ENCODE measurements at places on chromosomes 16 and 17.

- no peak for DNase-seq
These were observed 26.5 kb upstream of the XYLT2 start for GRCh38 chr17:50319306-50320004.

DNA sequence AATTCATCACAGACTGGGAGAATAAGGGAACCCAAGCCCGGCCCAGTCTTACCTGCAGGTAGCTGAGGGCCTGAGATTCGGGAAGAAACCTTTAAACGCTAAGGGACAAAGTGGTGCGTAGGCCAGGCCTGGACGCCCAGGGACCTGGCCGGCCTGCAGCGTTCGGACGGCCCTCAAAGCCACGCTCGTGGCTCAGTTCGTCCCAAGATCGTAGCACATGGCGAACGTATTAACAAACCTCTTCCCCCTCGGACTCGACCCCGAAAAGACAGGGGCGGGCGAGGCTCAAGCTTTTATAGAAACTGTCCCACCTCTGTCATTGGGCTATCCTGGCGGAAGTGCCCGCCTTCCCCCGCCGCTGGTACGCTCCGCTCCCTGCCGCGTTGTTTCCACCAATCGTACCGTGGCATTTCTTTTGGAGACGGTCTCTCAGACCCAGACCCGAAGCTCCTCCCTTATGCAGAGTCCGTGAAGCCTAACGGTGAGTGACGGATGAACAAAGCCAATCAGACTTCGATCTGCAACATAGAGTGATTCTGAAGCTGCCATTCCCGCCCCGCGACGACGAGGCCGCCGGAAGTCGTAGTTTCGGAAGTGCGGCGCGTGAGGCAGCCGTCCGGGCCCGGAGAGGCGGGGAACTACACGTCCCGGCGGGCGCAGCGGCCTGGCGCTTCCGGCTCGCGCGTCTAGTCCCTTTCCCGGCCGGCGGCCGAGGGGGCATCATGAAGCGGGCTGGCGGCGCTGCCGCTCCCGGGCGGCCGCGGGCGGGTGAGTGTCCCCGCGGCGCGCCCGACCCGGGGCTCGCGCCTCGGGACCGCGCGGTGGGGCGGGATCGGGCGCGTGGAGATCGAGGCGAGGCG is at the start of gene TRAF7:
Gene TRAF7 (plus strand): TSS at position 692 of the 860 bp plus-strand sequence. CDS start 8,139 bp downstream, outside the sequence.
- DNase-seq: peak; percentile 100

DNA sequence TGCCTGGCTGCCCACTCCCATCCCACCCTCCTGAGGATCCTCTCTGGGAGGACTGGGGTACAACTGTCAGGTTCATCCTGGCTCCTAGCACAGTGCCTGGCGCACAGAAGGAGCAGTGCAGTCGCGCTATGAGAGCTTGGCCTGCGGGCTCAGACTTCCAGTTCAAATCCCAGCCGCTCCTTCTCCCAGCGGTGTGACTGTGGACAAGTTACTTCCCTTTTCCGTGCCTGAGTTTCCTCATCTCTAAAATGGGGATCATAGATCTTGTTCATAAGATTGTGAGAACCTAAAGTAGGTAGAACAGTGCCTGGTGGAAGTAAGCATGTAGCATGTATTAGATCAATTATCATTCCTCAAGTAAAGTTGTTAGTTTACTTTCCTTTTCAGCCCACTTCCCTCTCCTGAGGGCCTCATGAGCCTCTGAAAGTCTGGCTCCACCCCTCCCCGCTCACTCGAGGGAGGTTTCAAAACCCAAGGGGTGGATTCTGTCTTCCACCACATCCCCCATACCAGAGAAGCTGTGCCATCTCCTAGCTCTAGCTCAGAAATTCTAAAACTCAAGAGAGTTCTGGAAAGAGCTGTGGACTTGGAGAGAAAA is 19.9 kb upstream of the COL1A1 start:
- DNase-seq: no peak

DNA sequence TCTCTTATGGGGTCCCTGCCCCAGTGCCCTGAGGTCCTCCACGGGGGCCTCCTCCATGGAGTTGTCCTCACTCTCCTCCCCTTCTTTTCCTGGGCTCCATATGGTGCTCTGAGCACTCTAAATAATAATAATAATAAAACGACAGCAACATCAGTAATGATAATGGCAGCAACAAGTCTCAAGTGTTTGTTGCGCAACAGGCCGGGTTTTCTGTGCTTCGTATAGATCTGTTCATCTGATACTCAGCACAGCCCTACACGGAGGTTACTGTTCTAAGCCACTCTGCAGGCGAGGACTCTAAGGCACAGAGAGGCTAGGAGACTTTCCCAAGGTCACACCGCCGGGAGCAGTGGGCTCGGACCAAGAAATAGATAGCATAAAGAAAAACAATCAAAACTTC is 13.7 kb downstream of the CIBAR2 start:
- DNase-seq: no peak

DNA sequence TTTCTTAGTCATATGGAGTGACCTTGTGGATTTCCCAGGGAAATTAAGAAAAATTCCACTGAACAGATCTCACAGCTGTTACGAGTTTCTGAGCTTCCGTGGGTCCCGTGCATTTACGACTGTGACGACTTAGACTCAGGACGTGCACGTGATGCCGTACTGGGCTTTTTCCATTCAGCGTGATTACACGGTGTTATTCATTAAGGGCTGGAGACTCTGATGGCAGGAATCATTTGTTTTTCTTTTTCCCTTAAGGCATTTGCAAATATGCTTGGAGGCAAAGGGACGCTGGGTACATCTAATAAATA is 57.2 kb downstream of the TBC1D16 start:
- no peak for DNase-seq

DNA sequence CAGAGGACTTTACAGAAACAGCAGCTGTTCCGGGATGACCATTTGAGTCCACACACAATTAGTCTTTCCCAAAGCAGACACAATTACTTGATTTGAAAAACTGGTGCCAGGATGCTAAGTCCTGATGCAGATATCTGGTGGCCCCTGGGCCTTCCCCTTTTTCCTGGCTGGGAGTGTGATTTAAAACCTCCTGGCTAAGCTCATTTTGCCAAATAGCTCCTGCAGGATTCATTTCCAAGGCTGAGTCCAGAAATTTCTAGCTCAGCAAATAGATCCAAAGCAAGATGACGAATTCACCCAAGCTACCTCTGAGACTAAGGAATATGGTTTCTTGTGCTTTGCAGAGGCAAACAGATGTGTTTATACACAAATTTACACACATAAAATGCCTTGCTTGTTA is 422.2 kb downstream of the CA10 start:
- DNase-seq: no peak

DNA sequence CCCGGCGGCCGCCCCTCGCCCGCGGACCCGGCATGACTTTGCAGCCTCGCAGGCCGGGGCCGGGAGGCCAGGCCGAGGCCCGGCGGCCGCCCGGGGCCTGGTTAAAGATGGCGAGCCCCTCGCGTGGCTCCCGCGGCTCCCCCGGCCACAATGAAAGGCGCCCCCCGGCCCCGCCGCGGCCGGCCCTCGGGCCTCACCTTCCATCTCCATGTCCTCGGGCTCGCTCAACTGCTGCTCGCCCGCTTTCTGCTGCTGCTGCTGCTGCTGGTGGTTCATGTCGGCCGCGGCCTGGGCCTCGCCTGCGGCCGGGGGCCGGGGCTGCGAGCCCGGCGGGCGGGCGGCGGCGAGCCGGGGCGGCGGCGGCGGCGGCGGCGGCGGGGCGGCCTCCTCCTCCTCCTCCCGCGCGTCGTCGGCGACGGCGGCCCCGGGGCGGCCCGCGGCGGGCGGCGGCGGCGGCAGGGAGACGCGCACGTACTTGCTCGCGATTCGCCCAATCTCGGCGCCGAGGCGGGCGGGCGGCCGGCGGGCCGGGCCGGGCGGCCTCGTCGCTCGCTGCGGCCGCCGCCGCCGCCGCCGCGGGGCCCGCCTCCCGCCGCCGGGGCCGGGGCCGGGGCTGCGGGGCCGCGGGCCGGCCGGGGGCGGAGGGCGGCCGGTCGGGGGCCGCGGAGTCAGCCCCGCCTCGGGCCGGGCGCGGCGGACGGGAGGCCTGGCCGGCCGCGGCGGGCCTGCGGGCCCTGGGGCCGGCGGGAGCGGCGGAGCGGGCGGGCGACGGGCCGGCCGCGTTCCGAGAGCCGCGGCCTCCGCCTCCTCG is 491 bp downstream of the USP7 start:
- DNase-seq: no peak

- DNase-seq: peak; percentile 34
These were observed 594 bp upstream of the DNAJC7 start for GRCh38 chr17:42017866-42018200.

- DNase-seq: no peak
These were observed 6.5 kb upstream of the CARD14 start for GRCh38 chr17:80163336-80163735.

DNA sequence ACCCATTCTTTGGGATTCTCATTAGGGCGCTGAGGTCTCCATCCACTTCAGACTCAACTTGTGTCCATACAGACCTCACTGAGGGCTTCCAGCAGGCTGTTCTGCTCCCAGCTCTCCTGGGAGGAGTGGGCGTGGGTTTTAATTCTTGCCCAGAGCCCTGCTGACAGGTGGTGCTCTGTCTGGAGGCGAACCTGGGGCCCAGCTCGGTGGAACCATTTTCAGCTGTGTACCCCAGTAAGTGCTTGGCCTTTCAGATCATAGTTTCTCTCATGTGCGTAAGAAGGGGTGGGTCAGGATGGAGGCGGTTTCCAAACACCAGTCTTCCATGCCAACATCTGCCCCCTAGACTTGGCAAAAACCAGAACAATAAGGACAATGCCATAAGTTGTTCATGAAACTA is 21.4 kb upstream of the NKD1 start:
- DNase-seq: no peak

DNA sequence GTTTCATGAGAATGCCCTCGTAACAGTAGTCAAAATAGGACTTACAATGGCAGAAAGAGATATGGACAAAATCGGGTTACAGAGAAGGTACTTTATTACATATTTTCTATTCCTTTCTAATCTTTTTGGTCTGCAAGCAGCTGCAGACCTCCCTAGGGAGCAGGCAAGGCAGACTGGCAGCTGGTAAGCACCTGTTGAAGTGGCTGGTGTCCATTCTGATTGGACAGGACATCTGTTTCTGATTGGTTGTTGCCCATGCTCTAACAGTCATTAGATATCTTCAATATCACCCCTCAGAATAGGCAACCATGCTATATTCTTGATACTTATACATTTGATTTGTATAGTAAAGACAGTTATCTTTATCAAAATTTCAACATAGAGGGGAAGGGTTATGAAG is 606.3 kb downstream of the KCNJ2 start:
- no peak for DNase-seq

DNA sequence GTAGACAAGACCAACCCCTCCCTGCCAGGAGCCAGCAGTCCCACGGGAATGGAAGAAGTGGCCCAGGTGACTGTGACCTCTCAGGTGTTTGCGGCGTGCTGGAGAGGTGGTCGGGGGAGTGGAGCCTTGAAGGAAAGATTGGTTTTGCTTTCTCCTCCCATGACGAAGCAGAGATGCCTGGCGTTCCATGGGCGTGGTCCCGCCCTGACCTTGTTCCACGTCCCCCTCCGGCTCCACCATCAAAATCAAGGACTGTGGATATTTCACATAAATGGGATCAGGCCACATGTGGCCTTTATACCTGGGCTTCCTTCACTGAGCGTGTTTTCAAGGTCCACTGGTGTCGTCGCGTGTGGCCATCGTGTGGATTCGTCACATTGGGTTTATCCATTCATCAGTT is 270.6 kb upstream of the TNRC6C start:
- DNase-seq: no peak

- DNase-seq: no peak
These were observed 62.5 kb downstream of the ABCA8 start for GRCh38 chr17:68892658-68893057.

DNA sequence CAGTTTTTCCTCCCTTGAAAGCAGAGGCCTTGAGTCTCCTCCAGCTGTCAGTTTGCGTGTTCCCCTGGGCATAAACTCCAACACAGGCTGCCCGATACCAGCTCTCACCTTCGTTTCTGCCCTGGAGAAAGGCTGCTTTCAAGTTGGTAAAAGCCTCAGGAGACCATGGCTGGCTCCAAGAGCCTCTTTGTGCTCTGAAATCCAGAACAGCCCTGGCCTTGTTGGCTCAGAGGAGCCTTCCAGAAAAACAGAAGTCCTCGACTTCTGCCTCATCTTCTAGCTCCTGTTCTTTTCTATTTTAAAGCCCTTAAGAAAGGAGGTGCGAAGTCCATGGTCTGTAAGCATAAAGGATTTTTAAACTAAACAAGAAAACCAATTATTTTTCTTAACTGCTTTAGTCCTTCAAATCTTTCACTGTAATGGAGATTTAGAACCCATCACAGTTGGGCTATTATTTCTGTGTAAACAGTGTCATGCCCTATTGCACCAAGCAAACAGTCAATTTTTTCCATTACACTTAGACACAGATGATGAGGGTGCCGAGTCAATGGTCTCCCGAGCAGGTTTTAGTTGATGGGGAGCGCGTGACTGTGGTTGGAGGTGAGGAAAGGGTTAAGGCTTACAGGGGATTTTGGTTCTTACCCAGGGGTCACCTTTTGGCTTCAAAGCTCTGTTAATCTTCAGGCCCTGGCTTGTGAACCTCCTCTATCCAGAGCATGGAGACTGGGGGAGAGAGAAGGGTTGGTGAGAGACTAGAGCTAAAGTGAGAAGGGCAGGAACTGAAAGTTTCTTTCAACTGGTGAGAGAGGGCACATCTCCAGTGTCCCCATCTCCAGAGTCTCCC is 212.8 kb downstream of the MSI2 start:
- DNase-seq: no peak

DNA sequence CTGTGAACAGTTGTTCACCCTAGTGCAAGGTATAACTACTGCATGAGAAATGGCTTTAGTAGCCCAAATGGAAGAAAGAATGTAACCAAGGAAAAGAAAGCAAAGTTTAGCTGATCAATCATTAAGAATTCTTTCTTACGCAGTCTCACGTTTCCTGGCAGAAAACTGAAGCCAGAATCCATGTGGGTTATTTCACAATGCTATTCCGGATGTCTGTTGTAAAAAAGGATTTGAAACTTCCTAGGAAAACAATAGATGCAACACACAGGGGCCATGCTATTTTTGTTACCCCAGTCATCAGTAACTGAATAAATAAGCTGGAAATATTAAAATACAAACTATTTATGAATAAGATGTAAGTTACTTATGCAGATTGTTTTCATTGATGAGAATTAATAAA is 802.5 kb downstream of the CDH8 start:
- no peak for DNase-seq

- DNase-seq: no peak
These were observed 30.6 kb upstream of the ENDOV start for GRCh38 chr17:80384078-80384960.

DNA sequence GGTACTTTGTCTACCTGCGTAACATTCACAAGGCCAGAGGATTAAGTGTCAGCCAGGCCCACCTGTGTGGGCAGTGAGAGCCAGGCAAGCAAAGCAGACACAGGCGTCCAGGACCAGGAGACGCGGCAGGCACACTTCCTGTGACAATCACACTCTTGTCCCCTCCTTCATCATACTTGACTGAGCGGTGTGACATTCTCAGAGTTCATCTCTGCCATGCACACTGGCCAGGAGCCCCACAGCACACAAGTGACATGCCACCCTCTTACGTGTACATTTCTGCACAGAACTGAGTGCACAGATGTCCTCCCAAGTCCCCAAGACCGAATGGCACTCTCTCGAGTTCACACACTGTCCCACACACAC is 8.7 kb downstream of the PPP1R9B start:
- no peak for DNase-seq
